WERI-Rb-1 (cell line): ENCODE measurements at places on chromosomes 3 and 15.

DNA sequence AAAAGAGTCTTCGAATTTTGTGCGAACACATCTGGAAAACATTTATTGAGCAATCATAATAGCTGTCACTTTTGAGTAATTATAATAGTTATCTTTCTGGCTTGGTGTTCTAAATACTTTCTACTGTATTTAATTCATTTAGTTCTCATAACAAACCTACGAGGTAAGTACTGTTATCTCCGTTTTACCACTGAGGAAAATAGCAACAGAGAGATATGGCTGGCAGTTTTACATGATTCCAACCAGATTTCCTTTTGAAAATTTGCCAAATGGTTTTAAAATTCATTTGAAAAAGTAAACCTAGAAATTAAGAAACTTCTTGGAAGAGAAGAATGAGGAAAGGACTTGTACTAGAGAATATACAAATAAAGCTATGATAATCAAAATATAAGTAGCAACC is 37.3 kb upstream of the MGA start:
- DNase-seq: no peak

GRCh38 chr3:179163503-179163902 is 15.3 kb downstream of the PIK3CA start:
- no peak for DNase-seq

- no peak for DNase-seq
Observed at GRCh38 chr3:82761858-82762257, 1000.4 kb upstream of the GBE1 start.

DNA sequence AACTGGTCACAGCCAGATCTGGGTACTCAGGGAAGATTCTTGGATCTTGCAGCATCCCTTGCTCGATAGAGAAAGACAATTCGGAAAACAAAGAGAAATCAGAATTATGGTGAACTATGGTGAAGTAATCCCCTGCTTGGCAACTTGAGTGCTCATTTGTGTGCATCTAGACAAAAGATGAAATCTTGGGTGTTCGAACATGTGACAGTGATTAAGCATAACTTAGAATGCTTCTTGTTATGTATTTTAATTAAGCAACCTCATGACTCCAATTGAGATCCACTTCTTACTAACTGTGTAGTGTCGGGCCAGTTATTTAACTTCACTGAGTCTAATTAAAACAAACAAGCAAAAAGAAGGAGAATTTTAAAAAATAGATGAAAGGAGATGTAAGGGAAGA is 56.5 kb downstream of the ZNF385D start:
- no peak for DNase-seq

GRCh38 chr3:41350441-41350840 is 151.1 kb downstream of the CTNNB1 start:
- DNase-seq: no peak

GRCh38 chr3:131596884-131597283 is 94.1 kb upstream of the MRPL3 start:
- no peak for DNase-seq
